Testis (tissue), 5 donors: ENCODE measurements at places on chromosomes 2 and 18. TPM values are rescaled to one million over a fixed set of nuclear protein-coding genes. Genes with fewer than 3 reads are reported as not detected.

Gene PLEK
- 9.2 TPM for polyA plus RNA-seq

Gene SERPINB12
- polyA plus RNA-seq: 1.1 TPM

Gene AGXT
- 0.51 TPM for polyA plus RNA-seq

Gene VSNL1
- polyA plus RNA-seq: 0.46 TPM

Gene LONRF2
- 6.5 TPM for polyA plus RNA-seq

Gene FBXO36
- 16.8 TPM for polyA plus RNA-seq

Gene ICOS
- 0.91 TPM for polyA plus RNA-seq

Gene AQP12A
- polyA plus RNA-seq: not detected

Gene DAW1
- polyA plus RNA-seq: 105 TPM

Gene POTEI
- 11.3 TPM for polyA plus RNA-seq

Gene DTNA
- polyA plus RNA-seq: 18.9 TPM

Gene RAX
- polyA plus RNA-seq: not detected

Gene CENPA
- 5.8 TPM for polyA plus RNA-seq

Gene L3MBTL4
- 26.6 TPM for polyA plus RNA-seq

Gene EMX1
- polyA plus RNA-seq: 4.5 TPM

Gene HOXD11
- 0.29 TPM for polyA plus RNA-seq

Gene G6PC2
- polyA plus RNA-seq: 2.4 TPM

Gene PCARE
- 0.76 TPM for polyA plus RNA-seq

Gene CHRND
- polyA plus RNA-seq: 0.63 TPM

Gene ALPG
- 0.44 TPM for polyA plus RNA-seq

Gene C1GALT1C1L
- 8.6 TPM for polyA plus RNA-seq

Gene MYOM1
- 16.9 TPM for polyA plus RNA-seq

Gene COL3A1
- polyA plus RNA-seq: 589 TPM
